ENCODE measurements at places on chromosomes 6 and 20. TPM values are rescaled to one million over a fixed set of nuclear protein-coding genes. Genes with fewer than 3 reads are reported as not detected.

Gene HDDC2
- total RNA-seq, result 43.6 TPM

Gene LHFPL5
- not detected for total RNA-seq

Gene TREM2
- not detected for total RNA-seq

Gene PTK7
- total RNA-seq, result 67.8 TPM

Gene SLC2A10
- 31.2 TPM for total RNA-seq

Gene SLC44A4
- 1.7 TPM for total RNA-seq

All from tongue (tissue), 3 donors.